ENCODE measurements at places on chromosomes 1 and 21. TPM values are rescaled to one million over a fixed set of nuclear protein-coding genes. Genes with fewer than 3 reads are reported as not detected.

Gene PCAT6
- not detected for total RNA-seq

Gene MRAP
- total RNA-seq, result not detected

Gene SHISAL2A
- 8.2 TPM for total RNA-seq

Gene AIRE
- total RNA-seq, result not detected
